Endothelial cell (in vitro differentiated cells): ENCODE measurements at places on chromosomes 16 and 17. TPM values are rescaled to one million over a fixed set of nuclear protein-coding genes. Genes with fewer than 3 reads are reported as not detected.

DNA sequence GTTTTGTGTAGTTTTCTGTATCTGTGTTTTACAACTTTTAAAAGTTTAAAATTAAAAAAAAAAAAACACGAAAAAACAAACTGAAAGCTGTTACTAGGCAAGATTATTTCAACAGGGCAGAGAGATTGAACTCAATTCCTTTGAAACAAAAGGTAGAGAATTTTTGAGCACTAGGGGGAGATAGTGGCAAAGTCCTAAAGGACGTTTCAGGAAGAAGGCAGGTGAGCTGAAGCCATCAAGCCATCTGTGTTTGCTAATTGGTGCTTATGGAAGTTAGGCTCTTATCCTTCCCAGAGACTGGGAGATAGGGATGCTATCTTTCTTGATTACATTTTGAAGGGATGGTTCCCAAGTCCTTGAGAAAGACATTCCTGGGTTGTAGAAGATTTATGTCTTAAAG lies 70.6 kb upstream of the CLEC3A start:
- H3K4me3 ChIP-seq = no peak overlapping the region
- peaks cover 3% of the 10 kb centered on the region for H3K27me3 ChIP-seq
- no peak overlapping the region for H3K27ac ChIP-seq

DNA sequence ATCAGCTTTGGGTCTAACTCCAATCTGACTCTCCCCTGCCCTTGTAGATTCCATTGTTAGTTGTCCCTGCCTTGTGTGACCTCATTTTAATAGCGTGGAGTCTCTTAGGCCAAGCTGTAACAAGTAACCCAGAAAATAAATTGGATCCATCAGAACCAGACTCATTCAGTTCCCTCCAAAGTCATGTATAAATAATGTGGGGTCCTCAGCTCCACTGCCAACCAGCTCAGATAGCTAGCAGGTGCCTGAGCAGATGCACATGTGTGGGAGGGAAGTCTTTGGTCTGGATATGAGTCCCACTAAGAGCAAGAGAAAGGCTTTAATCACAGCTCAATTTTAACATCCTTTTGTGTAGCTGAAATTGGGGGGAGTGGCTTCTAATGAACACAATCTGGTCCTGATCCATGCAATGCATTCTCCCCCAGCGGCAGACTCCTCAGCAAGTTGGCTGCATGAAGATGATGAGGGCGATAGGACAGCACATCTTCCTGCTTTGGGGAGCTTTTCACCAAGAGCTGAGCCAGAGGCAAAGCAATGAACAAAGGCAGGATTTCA lies 151.6 kb downstream of the ABCC12 start:
- no peak overlapping the region for H3K27ac ChIP-seq
- no peaks in the 10 kb centered on the region for H3K36me3 ChIP-seq
- no peak for DNase-seq
- H3K4me3 ChIP-seq = no peak overlapping the region

- H3K4me3 ChIP-seq = no peak overlapping the region
- no peak overlapping the region for H3K27ac ChIP-seq
- peaks cover 8% of the 10 kb centered on the region for H3K27me3 ChIP-seq
- no peak for DNase-seq
Observed at GRCh38 chr17:19703828-19704613, 12.4 kb downstream of the SLC47A2 start.

DNA sequence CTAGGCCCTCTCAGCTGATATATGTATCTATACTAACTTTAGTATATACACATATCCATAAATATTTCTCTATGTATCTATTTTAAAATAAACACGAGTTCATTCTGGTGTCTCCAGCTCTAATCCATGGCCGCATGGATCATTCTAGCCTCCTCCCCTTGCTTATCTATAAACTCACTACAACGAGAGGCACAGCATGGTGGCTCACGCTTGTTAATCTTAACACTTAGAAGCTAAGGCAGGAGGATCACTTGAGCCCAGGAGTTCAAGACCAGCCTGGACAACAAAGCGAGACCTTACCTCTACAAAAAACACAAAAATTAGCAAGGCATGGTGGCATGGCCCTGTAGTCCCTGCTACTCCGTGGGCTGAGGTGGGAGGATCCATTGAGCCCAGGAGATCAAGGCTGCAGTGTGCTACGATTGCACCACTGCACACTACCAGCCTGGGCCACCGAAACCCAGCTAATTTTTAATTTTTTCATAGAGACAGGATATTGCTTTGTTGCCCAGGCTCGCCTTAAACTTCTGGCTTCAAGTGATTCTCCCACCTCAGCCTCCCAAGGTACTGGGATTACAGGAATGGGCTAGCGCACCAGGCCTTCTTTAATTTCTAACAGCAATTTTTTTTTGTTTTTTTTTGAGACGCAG lies 3.9 kb upstream of the ZNF207 start:
- peaks cover 12% of the 10 kb centered on the region for H3K36me3 ChIP-seq
- no peak overlapping the region for H3K4me3 ChIP-seq
- peaks cover 13% of the 10 kb centered on the region for H3K27me3 ChIP-seq
- no peak overlapping the region for H3K27ac ChIP-seq
- H3K4me1 ChIP-seq = peaks cover 18% of the 10 kb centered on the region

- peaks cover 9% of the 10 kb centered on the region for H3K27me3 ChIP-seq
- H3K4me3 ChIP-seq = peak within 1 kb of the TSS; percentile 79
- H3K4me1 ChIP-seq = peaks cover 7% of the 10 kb centered on the region
Observed at GRCh38 chr17:1724351-1724868, at the start of gene WDR81. Gene WDR81, plus strand, starts transcription at chr17:1724704. Its CDS starts 256 bp downstream, at chr17:1724960.

GRCh38 chr17:78650093-78650715 lies 73.0 kb upstream of the DNAH17 start:
- H3K27me3 ChIP-seq = no peaks in the 10 kb centered on the region
- H3K27ac ChIP-seq = no peak overlapping the region
- no peak overlapping the region for H3K4me3 ChIP-seq
- H3K36me3 ChIP-seq = no peaks in the 10 kb centered on the region

GRCh38 chr16:89430436-89431157 lies 59.8 kb downstream of the ANKRD11 start:
- no peak overlapping the region for H3K4me3 ChIP-seq
- H3K36me3 ChIP-seq = peaks cover 17% of the 10 kb centered on the region
- peak overlapping the region; percentile 50 for H3K27ac ChIP-seq
- peaks cover 34% of the 10 kb centered on the region for H3K4me1 ChIP-seq
- DNase-seq = no peak

GRCh38 chr17:45121055-45121454 lies 11.3 kb downstream of the PLCD3 start:
- no peaks in the 10 kb centered on the region for H3K36me3 ChIP-seq
- H3K27ac ChIP-seq = no peak overlapping the region
- DNase-seq = no peak
- H3K4me3 ChIP-seq = no peak overlapping the region
- peaks cover 12% of the 10 kb centered on the region for H3K27me3 ChIP-seq

GRCh38 chr17:35046245-35046644 lies 17.3 kb downstream of the RFFL start:
- no peak for DNase-seq
- H3K27ac ChIP-seq = no peak overlapping the region
- H3K36me3 ChIP-seq = no peaks in the 10 kb centered on the region
- H3K4me1 ChIP-seq = peaks cover 14% of the 10 kb centered on the region
- H3K27me3 ChIP-seq = peaks cover 3% of the 10 kb centered on the region

The TPSG1 gene
- not detected for total RNA-seq

The ZNF423 gene
- 44.8 TPM for total RNA-seq

The PABPN1L gene
- total RNA-seq = not detected

The NAGS gene
- 1.2 TPM for total RNA-seq

The IRX5 gene
- 2.6 TPM for total RNA-seq

The TBC1D28 gene
- total RNA-seq = not detected

The C16orf86 gene
- total RNA-seq = 1.8 TPM

The KRT15 gene
- total RNA-seq = not detected

The MT4 gene
- total RNA-seq = not detected
